ENCODE measurements at places on chromosomes 2 and 18.

DNA sequence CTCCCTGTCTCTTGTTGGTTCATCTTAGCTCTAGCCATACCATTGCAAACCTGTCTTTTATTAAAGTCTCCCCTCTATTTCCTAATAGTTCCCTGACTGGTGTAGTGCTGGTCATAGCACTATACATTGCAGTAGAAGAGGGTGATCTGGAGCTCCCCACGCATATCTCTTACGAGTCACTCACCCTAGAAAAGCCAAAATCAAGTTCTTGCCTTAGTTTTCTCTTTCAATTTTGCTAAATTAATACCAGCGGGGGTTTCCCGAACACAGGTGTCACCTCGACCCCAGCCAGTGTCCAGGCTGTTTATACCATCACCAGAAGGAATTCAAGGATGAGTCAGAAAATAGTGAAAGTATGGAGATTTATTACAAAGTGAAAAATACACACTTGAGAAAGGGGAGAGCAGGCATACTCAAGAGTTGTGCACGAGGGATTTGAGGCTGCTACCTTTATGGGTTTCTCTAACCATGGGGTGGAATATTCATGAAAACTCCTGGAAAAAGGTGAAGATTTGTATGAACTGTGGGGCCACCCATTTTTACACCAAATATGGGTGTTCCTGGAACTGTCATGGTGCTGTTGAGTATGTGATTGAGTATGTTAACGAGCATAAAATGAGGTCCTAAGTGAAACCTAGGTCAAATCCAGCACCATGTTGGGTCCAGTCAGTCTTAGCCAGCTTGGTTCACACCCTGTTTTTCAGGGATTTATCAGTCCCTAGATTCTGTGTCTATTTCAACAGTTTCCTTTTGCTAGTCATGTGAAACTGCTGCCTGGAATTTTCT, 20.2 kb downstream of the PROKR1 start:
- H3K36me3 ChIP-seq = no peaks in the 10 kb centered on the region
- no peak for DNase-seq
- H3K27ac ChIP-seq = no peak overlapping the region
- no peaks in the 10 kb centered on the region for H3K27me3 ChIP-seq

DNA sequence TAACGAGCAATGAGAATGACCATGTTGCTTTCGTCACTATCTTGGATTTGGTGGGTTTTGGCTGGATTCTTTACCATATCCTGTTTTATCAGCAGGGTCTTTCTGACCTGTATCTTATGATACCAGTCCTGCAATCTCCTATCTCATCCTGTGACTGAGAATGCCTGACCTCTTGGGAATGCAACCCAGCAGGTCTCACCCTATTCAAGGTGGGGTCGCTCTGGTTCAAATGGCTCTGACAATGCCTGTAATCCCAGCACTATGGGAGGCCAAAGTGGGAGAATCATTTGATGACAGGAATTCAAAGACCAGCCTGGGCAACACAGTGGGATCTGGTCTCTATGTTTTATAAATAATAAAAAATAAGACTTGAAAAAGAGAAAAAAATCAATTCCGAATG, 173.5 kb downstream of the ACTR3 start:
- no peaks in the 10 kb centered on the region for H3K36me3 ChIP-seq
- H3K27me3 ChIP-seq = no peaks in the 10 kb centered on the region
- DNase-seq = no peak
- H3K4me3 ChIP-seq = no peak overlapping the region
- H3K4me1 ChIP-seq = no peaks in the 10 kb centered on the region

DNA sequence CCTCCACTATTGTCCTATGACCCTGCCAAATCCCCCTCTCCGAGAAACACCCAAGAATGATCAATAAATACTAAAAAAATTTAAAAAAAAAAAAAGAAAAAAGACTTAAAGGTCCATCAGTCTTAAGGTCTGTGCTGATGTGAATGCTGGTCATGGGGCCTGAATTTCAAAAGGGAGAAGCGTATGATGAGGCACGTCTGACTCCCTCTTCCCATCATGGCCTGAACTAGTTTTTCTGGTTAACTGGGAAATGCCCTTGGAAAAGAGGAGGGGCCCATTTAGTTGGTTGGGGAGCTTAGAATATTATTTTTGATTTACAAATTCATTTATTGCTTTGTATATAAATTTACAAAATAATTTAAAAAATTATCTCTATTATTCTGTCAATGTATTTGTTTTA, 291.0 kb upstream of the CDH19 start:
- DNase-seq = no peak
- H3K4me3 ChIP-seq = no peak overlapping the region
- H3K27ac ChIP-seq = no peak overlapping the region
- no peaks in the 10 kb centered on the region for H3K36me3 ChIP-seq
- no peaks in the 10 kb centered on the region for H3K27me3 ChIP-seq

DNA sequence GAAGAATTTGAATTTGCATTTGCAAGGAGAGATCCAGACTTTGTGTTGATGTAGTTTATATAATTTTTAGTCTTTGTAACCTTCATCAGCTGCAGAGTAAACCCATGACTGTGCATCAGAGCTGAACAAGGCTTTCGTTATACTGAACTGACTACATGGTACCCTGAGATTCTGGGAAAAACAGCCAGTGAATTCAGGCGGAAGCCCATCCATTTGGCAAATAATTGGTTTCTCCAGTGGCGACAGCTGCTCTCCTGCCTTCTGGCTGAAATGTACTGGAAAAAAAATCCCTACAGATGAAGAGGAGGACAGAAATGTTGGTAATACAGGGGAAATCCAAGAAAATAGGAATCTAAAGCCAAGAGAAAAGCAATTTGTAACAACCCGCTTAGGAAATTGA, 657.5 kb upstream of the CDH7 start:
- no peaks in the 10 kb centered on the region for H3K36me3 ChIP-seq
- H3K4me3 ChIP-seq = no peak overlapping the region
- H3K27me3 ChIP-seq = no peaks in the 10 kb centered on the region
- DNase-seq = no peak

DNA sequence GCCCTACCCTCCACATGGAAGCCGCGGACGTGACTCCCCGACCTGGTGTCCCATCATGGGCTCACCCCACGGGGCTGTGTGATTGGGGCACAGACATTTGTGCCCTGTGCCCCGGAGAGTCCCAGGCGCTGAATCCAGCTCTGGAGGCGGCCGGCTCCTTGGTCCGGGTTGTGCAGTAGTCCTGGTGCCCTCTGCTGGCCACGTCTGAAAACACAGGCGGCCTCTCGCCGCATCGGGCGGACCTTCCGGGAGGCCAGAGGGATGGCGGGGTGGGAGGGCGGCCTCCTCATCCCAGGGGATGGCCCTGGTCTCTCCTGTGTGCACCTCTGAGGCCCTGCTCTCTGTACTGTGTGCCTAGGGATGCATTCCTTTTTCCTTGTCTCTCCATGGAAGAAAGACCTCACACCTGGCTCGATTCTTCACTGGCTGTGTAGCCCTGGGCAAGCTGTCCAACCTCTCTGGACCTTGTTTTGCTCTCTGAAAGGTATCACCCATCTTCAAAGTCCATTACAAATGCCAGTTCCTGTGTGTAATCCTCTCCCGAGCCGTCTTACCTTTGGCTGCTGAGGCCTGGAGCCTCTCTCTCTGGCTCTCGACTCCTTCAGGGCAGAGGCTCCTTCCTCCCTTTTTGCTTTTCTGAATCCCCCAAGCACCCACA, 27.6 kb downstream of the CELF4 start:
- peak; percentile 80 for DNase-seq
- no peak overlapping the region for H3K4me3 ChIP-seq
- no peaks in the 10 kb centered on the region for H3K4me1 ChIP-seq
- H3K27me3 ChIP-seq = peaks cover 40% of the 10 kb centered on the region
- no peak overlapping the region for H3K27ac ChIP-seq
